Activated T-cell treated with anti-CD3 and anti-CD28 coated beads, Interleukin-2, amount 50 U/mL, for 4 hours (primary cell): ENCODE measurements at places on chromosomes 6 and 20.
A peak's percentile ranks its signal among the peaks of the same experiment; 100 is the strongest.

- DNase-seq = no peak
Observed at GRCh38 chr6:96876886-96877545, 20.7 kb downstream of the NDUFAF4 start.

DNA sequence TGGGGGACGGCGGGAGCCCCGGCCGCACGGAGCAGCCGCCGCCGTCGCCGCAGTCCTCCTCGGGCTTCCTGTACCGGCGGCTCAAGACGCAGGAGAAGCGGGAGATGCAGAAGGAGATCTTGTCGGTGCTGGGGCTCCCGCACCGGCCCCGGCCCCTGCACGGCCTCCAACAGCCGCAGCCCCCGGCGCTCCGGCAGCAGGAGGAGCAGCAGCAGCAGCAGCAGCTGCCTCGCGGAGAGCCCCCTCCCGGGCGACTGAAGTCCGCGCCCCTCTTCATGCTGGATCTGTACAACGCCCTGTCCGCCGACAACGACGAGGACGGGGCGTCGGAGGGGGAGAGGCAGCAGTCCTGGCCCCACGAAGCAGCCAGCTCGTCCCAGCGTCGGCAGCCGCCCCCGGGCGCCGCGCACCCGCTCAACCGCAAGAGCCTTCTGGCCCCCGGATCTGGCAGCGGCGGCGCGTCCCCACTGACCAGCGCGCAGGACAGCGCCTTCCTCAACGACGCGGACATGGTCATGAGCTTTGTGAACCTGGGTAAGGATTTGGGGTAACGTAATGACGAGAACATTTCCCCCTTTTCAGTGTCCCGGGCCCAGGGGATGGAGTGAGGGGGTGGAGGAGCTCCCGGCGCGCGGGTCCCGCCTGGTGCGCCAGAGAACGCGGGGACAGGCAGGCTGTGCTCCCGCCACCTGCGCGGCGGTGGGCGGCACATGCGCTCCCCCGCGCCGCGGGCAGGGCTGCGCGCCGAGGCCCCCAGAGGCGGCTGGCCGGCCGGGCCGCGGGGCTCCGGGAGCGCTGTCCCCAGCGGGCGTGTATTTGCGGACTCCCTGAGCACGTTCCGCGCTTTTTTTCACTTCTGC, 1.4 kb downstream of the BMP6 start:
- no peak for DNase-seq

DNA sequence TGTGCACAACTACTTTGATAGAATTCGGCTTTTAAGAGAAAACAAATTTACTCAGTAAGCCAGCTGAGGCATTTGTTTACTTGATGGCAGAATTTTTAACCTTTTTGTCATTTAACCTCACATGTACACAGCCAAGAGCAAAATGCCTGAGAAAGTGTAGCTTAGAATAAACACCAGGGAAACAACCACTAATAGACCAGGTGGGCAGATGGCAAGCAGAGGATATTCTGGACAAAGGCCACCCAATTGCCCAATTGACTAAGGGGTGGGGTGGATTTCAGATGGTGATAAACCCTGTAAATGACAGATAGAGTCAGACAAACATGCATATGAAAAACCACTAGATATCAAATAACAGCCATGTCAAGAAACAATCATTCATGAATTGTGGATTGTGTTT, 190.7 kb upstream of the FBXL4 start:
- DNase-seq = no peak

- no peak for DNase-seq
Observed at GRCh38 chr6:16626650-16627049, 134.6 kb downstream of the ATXN1 start.

DNA sequence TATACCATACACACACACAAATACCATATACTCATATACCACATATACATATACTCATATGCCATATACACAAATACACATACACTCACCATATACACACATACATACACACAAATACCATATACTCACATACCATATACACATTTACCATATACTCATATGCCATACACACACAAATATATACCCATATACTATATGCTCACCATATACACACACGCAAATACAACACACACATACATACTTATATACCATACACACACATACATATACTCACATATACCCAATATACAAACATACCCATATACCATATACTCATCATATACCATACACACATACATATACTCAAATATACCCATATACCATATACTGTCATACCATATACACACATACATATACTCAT, 99.2 kb downstream of the ZMYND8 start:
- DNase-seq = no peak

DNA sequence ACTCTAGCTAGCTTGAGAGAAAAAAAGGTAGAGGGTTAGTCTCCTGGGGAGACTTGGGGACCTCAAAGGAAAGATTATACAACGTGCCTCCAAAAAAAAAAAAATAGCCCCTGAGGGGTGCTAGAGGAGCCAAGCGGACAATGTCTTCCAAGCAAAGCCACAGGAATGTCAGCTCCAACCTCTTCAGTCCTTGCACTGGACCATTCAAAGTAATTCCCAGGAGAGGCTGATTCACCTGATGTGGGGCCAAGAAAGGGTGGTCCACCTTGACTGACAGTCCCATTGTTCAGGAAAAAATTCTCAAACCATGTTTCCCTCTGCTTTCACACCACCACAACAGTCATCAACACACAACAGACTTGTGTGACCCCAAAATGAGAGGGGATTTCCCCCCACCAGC, 30.7 kb downstream of the ASIP start:
- no peak for DNase-seq

DNA sequence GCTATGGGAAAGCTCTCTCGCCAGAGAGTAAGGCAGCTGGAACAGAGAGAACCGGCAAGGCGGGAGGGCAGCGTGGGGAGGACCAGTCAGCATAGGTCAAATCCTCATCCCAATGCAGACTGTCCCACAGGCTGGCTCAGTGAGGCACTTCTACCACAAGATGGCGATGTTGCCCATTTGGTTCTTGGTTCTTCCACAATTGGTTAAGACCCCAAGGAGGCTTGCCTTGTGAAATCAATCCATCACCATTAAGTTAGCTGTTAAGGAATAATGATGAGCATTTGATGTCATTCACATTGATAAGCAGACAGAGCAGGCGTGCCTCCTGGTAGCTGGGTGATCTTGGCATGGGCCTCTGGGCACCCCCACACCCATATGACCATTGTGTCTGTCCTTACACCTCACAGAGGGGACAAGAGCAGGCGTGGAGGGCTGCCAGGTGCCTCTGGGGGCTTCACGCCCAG, 2.4 kb downstream of the CSTL1 start:
- DNase-seq = peak; percentile 43

- no peak for DNase-seq
Observed at GRCh38 chr6:38984723-38985122, 63.9 kb upstream of the GLP1R start.

GRCh38 chr6:22117631-22118030, 179.2 kb downstream of the PRL start:
- DNase-seq = no peak

- DNase-seq = no peak
Observed at GRCh38 chr6:101462576-101462975, 69.1 kb downstream of the GRIK2 start.

- DNase-seq = no peak
Observed at GRCh38 chr6:40302856-40303454, 284.2 kb downstream of the LRFN2 start.

DNA sequence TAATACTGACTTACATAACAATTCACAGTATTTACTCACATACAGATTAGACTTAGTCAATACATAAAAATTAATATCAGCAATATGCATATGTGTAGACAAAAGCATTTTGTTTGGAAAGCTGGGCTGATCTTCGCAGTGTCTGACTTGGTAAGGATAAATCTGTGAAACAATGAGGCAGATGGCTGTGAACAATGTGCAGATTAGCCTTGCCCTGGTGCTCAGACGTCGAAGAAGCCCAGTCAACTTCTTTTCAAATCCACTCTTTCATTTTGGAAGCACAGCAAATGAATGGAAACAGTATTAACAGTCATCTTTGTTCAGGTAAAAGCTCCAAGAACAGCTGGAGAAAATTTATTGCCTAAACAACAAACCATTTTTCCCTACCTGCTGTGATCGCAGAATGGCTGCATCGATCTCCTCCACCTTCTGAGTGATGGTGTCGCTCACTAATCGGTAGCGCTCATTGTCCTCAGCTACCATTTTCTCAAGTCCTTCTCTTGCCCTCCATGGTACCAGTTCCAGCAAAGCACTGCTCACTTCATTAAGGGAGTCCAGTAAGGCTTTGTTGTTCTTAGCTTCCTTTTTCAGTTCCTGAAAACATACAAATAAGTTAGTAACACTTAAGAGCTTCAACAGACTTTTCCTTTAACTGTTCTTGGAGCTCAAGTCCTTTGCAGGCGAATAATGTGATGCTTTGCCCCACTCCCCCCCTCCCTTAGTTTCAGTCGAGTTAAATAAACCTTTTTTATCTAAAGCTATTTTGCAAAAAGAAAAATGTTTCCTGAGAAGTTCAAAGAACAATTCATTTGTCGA, 116.5 kb downstream of the DST start:
- DNase-seq = no peak
